Cortex of kidney (tissue), 1 donor: ENCODE measurements at places on chromosomes 7 and 10.

DNA sequence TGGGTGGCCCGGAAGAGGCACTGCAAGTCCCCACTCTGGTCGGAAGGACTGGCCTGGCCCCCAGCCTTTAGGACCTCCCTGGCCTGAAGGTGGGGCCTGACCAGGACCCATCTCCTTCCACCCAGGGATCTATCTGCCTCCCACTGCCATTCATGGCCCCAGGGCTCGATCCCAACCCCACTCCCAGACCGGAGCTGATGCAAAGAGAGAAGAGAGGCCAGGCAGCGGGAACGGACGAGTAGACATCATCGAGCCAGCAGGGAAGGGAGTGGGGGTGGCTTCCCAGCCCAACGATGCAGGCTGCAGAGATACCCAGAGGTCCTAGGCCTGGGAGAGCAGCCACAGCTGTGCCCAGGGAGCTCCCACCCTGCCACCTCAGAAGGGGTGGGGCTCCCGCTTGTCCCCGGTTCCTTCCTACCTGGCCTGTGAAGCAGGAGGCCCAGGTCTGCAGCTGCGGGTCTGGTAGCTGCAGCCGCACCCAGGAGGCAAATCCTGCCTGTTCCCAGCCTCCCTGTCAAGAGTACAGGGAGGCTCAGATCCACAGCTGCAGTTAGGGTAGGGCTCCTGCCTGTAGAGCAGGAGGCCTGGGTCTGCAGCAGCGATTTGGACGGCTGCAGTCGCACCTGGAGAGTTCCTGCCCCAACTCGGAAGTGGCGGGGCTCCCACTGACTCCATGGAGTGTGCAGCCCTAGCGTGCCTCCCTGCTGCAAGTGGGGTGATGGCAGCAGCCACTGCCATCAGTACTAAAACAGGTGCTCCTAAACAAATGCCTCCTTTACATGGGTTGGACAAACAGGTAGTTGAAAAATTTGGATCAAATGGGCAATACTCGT is 1151.0 kb upstream of the PHF14 start:
- DNase-seq: no peak

- no peak for DNase-seq
Observed at GRCh38 chr7:157032644-157033482, 22.4 kb upstream of the MNX1 start.

GRCh38 chr7:36367561-36368077 is 22.0 kb upstream of the ANLN start:
- DNase-seq: no peak

DNA sequence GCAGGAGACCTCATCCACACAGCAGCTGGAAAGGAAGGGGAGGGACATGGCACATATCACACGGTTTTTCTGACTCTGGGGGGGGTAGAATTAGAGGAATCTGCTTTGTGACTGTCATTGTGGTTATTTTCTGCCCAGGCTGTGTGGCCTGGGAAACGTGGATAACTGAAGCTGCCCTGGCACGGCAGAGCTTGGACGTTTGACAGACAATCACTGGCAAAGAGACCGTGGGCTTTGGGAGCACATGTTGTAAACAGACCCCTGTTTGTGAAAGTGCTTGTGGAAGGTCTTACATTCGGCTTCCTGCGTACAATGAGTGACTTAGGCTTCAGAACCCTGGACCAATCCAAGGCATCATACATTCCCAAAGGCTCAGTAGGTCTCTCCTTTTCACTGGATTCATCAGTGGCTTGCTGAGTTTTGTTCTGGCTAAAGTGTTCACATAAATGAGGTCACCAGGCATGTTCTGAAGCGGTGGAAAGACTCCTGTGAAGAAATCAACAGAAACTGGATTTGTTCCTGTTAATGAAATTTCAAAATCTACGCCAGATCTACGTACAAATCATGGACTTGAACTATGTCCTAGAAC is 188.2 kb downstream of the TEX36 start:
- no peak for DNase-seq

DNA sequence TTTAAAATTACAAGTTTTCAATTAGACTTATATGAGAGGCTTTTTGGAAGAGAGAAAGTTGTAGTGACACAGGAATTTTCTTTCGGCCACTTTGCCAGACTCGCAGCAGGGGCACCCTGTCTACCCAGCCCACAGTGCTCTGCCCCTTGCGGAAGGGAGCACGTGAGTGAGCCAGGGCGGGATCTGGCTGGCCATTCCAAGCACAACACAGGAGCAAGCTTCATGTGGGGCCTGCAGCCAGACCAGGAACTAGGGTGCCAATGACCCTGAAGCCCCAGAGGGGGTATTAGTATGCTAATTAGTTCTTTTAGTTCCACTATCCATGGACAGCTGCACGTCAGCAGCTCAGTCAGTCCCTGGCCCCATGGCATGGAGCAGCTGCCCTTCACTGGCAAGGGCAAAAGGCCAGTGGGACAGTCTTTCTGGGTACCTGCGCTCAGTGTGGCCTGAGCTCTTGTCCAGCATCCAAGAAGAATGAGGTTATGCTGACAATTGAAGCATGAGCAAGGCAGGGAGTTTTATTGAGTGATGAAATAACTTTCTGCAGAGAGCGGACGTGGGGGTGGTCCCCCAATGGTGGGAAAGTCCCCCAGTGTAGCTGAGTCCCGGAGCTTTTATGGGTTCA is 251.1 kb upstream of the CSTF2T start:
- no peak for DNase-seq

- no peak for DNase-seq
Observed at GRCh38 chr10:79416578-79417255, 28.7 kb downstream of the ZCCHC24 start.

DNA sequence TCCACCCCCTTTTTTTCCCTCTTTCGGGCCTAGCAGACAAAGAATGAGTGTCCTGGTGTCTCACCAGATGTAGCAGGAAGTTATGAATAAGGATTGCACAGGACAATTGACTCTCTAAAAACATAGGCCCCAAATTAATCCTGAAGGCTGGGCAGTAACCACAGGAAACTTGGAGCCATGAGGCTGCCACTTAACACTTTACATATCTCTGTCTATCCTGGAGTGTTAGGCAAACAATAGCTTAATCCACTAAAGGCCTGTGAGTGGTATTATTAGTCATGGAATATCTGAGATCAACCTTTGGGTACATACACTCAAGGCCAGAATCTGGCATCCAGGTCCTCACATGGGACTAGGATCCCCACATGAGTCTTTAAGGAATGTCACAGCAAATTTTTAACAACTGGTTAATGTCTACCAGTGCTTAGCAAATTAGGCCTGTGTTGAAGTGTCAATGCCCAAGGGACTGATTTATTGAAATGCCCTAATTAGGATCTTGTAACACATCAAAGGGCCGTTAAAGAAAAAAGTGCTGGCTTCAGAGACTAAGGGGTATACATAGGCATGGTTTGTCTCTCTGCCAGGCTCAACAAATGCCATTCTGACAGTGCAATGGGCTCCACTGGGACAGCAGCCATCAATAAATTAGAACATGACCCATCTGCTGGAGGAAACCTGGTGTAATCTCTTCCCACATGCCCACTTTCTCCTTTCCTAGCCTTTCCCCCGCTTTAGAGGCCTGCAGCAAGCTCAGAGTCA is 196.7 kb upstream of the TBX20 start:
- DNase-seq: no peak

DNA sequence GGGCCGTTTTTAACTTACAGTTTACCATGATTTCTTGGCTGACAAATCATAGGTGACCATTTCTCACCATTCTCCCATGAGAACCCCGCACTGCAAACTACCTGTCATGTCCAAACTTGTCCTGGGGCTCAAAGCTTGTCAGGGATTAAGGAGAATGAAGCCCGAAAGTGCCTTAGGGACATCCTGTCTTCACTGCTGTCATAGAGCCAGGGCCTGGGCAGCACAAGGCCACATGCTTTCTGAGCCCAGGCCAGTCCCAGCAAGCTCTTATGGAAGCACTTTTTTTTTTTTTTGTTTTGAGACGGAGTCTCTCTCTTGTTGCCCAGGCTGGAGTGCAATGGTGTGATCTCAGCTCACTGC is 33.9 kb downstream of the CCM2 start:
- DNase-seq: no peak

- DNase-seq: no peak
Observed at GRCh38 chr7:366161-366803, 76.3 kb downstream of the FOXL3 start.

DNA sequence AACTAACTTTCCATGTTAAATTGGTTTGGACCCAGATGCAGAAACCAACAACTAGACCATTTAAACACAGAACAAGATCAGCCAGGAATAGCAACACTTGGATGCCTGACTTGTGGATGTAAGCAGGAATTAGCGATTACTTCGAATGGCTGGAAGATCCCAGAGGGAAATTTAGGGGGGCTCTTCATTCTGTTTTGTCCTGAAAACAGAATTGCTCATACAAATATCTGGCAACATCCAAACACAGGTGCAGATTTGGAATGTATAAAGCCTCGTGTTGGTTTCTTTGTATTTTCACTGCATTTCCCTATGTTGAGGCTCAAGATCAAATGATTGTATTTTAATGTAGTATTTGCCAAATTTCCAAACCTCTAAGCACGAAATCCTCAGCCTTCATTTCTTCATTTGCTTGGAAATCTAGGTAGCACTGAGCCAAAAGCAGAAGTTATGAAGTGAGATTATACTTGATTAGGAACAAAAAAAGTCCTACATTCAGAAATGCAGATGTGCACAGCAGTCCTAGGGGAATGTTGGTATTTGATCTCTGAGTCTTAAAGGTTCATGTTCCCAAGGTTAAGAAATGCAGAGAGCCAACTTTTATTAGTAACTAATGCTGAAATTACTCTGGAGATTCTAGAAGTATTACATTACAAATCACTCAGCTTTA is 248.7 kb upstream of the TCF7L2 start:
- no peak for DNase-seq
